Fibroblast of skin of right quadriceps (primary cell): ENCODE measurements at places on chromosomes 5 and 9.

DNA sequence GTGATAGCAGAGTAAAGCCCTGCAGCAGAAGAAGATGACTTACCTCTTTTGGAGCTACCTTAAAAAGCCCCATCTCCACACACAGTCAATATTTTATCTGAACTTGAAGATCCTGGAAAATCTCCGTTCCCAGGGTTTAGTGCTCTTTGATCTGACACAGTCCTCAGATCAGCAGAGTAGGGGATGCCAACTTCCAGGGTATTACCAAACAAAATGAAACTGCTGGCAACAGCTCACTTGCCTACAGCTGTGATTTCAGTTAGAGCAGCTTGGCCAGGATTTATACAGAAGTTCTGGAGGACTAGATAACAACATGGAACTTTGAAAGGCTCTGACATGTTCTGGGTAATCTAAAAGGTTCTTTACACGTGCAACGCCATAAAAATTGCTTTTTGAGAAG is 1537.8 kb upstream of the ACO1 start:
- no peak for DNase-seq

GRCh38 chr9:133332381-133332730 is 3.6 kb downstream of the SURF6 start:
- no peak for DNase-seq

- DNase-seq = peak; percentile 9
Observed at GRCh38 chr5:1737790-1738405, 61.7 kb downstream of the MRPL36 start.

DNA sequence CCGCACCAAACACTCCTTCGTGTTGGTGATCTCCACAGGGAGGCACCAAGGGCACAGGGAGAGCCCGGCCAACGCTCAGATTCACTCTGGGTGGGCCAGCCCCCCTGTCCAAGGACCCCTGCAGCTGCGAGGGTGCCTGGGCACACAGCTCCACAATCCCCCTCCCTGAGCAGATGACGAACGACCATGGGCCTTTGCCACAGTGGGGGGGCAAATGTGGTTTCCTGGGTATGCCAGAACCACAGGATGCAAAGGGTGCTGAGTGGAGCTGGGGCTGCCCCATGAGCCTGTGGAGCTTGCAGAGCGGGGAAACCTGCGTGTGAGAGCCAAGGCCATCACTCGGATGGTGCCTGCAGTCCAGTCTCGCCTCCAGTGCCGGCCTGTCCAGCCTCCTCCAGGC is 31.0 kb downstream of the LPCAT1 start:
- DNase-seq = no peak

DNA sequence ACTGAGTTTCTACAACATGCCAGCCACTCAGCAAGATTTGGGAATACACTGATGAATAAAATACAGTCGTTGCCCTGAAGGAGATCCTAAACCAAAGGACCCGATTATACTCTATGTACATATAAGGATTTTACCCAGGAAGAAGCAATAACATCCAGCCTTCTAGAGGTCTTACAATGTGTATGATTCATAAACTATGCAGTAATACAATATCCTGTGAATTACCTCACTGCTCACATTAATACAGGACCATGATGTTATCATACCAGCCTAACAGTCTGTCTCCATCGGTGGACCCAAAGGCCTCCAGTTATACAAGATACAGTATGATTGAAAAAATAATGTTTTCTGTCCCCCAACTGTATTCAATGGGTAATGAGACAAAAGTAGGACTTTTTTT is 310.5 kb upstream of the TRPM3 start:
- DNase-seq = peak; percentile 18

GRCh38 chr9:14179449-14179848 is 134.5 kb downstream of the NFIB start:
- no peak for DNase-seq

DNA sequence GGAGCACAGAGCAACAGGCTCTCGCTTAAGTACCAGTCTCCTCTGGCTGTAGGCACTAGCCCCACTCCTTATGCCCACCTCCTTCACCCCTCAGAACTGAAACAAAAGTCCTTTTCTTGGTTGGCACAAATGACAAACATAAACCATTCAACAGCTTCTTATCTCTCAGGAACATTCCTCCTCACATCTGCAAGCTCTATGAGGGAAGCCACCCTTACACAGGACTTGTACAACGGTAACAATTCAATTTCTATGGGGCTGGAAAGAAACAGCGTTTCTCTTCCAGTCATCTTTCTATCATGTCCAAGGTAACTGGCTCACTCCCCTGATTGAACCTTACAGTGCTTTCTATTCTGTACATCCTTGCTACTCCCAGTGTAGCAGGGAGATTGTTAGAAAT is 74.1 kb downstream of the CSF2 start:
- DNase-seq = no peak

DNA sequence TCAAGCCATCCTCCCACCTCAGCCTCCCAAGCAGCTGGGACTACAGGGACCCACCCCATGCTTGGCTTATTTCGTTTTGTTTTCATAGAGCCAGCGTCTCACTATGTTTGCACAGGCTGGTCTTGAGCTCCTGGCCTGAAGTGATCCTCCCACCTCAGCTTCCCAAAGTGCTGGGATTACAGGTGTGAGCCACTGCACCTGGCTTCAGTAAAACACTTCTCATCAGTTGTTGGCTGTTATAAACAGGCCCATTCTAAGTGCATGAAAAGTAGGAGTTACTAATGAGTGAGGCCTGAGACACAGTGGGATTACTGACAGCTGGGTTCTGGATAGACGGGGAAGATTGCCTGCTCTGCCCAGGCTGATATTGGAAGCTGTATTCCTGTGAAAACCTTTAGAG is 3.5 kb downstream of the CRB2 start:
- no peak for DNase-seq

- DNase-seq = peak; percentile 11
Observed at GRCh38 chr5:116859666-116860320, 285.2 kb upstream of the SEMA6A start.

DNA sequence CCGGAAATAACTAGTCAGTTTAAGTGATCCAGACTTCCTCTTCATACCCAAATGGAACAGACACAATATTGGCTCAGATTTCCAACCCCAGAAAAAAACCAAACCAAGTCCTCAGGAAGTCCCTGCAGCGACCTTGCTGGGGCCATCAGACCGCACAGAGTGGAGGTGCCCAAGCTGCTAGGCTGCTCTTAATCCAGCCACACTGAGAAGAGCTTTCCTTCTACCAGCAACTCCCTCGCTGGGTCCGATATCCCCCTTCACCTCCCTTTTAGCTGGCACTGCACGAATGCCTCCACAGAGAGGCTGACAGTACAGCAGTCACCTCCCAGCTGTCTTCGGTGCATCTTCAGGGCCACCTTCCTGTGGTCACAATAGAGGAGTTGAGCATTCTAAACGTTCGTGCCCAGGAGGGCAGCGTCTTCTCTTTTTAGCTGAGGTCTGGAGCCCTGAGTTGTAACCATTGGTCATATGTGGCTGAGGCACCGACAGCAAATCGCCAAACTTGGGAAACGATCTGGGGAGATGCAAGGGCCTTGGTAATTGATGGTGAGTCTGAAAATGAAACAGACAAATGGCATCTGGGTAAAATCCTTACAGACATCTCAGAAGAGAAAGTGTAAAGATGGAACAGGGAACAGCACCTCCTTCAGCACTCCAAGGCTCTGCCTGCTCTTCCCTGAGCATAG is 5.7 kb downstream of the NAIF1 start:
- DNase-seq = no peak

DNA sequence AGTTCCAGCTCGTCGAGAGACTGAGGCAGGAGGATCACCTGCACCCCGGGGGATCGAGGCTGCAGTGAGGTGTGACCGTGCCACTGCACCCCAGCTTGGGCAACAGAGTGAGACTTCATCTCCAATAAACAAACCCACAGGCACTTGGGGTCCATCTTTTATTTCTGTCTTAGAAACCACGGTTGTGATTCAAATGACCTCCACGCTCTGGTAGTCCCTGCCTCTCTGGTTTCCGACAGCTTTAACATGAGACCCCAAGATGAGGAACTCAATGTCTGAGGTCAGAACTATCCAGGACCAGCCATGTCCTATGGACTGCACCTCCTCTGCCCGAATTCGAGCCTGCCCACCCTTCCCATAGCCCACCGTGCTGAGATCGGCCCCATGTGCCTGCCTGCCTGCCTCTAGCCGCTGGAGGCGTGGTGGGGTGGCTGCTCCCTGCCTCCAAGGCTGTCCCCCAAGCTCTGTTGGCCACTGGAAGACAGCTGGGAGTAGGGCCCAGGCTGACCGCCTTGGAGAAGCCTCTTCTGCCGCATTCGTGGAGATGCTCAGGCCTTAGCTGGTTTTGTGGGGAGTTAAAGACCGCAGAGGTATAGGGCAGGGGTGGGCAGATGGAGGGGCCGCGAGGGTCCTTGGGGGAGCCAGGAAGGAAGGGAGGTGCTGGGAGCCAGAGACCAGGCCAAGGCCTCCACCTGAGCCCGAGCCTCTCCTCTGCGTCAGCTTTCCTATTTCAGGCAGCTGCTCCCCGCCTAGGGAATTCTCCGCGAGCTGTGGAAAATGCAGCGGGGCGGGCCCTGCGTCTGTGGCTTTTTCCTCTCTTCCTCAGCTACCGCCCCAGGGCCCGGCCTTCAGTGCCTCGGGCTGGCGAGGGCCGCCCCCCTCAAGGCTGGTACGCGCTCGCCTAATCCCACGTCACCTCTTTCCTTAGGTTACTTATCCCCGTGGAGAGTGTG is 6.9 kb upstream of the WDR5 start:
- no peak for DNase-seq

DNA sequence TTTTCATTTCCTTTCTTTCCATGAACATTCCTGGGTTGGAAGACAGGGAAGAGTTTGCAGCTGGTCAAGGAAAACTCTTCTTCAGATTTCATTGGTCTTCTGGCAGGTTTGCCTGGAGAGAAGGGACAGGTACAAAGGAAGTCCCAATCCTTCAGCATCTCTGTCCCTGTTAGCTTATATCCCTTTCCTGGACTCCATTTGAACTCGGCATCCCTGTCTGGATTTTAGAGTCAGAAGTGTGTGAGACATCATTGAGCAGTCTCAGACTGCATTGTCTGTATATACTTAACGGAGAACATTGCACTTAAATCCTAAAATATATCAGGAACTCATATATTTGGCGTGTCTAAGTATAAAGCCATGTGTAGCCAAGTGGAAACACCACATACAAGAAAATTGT is 54.9 kb downstream of the ADGRV1 start:
- no peak for DNase-seq

GRCh38 chr5:100616291-100616690 is 81.1 kb downstream of the FAM174A start:
- DNase-seq = no peak

DNA sequence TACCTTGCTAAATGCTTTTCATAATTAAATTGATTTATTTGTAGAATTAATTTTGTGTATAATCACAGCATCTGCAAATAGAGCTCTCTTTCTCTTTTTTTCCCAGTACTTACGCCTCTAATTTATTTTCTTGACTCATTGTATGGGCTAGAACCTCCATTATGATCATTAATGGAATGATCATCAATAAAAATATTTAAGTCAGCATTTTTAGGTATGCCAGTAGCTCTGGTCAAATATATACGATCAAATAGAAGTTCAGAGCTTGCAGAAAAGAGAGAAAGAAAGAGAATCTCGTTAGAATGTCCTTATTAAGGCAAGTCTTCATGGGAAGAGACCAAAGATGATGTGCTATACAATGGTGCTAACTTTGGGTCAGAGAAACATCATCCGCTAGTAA is 202.6 kb downstream of the TLR4 start:
- no peak for DNase-seq

DNA sequence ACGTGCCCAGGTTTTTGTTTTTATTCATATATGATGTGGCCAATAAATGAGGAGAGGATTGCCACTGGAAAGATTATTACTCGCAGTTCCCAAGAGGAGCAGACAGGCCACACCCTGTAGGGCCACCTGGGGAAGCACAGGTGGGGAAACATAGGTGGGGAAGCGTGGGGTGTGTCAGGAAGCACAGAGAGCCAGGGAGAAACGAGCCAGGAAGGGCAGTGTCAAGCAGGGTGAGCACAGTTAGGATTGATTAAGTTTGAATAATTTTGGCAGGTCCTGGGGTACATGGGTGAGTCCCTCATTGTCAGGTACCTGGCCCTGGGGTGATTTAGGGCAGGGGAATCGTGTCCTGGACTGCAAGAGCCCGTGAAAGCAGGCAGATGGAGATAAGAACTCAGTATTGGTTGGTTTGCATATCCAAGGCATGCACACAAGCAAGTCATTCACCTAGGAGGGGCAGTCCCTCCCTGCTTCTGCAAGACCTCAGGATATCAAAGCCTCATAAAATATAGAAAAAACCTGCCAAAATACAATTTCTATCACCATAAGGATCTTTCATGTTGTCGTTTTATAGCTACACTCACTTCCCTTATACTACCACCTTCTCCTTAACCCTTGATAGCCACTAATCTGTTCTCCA is 22.4 kb downstream of the MVB12B start:
- no peak for DNase-seq

DNA sequence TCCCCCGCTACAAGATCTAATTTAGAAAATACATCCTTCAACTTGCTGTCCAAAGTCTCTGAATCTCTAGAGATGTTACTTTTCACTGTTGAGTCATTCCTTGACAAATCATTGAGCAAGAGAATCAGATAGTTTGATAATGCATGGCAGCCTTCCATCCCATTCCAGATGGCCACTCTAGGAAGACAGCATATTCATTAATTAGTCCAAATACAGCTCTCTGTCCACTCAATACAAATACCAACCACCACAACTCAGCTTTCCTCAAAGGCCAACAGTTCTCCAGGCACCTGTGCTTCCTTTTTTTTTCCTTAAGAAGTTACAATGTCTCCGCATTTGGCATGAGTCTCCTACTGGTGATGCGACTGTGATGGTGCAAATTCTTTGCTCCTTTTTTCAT is 72.3 kb downstream of the DROSHA start:
- DNase-seq = no peak

- peak; percentile 69 for DNase-seq
Observed at GRCh38 chr9:121876658-121877271, 216.3 kb downstream of the TTLL11 start.

DNA sequence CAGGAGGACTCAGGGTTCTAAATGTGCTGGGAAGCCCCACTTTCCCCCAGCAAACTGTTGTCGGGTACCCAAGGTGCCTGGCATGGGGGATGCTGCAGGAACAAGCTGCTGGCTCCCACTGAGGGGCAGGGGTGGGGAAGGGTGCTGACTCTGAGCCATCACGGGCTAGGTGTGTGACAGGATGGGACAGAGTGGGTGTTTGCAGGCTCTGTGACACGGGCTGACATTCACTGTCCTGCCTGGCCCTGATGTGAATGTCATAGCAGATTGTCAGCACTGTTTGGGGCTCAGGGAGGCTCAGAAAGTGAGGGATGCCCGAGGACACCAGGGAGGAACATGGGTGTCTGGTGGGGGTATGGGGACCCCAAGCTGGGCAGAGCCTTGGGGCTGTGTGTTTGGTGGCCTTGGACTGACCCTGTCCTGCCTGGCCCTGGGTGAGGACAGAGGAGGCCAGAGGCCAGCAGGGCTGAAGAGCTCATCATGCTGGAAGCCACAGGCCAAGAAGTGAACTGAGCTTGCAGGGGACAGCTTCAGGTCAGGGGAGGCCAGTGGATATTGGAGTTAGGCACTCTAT is 20.6 kb downstream of the WNK2 start:
- DNase-seq = no peak

- DNase-seq = no peak
Observed at GRCh38 chr5:133801431-133801830, 167.0 kb downstream of the C5orf15 start.

- DNase-seq = peak; percentile 61
Observed at GRCh38 chr9:114898741-114899140, 31.6 kb downstream of the TNFSF8 start.
